ENCODE measurements at places on chromosomes 2 and 18.

DNA sequence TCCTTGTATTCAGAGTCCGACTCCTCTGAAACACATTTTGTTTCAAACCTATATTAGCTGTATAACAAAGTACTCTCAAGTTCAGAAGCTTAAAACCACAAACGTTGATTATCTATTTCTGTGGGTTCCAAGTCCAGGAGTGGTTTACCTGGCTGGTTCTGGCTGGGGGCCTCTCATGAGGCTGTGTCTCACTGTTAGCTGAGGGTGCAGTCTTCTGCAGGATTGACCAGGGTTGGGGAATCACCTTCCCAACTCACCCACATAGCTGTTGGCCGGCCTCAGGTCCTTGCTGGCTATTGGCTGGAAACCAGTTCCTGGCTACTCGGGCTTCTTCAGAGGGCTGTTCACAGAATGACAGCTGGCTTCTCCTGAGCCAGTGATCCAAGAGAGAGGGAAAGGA, 18.0 kb upstream of the ATIC start:
- no peak for DNase-seq

DNA sequence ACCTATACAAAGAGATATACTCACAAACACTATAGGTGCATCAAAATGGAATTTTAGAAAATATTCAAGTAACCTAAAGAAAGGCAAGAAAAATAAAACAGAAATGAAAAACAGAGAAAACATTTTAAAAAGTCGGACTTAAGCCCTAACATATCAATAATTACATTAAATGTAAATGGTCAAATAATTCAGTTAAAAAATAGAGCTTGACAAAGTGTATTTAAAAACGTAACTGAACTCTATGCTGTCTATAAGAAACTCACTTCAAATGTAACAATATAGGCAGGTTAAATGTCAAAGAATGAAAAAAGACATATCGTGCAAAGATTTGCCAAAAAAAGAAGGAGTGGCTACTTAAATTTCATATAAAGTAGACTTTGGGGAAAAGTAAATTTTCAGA, 163.9 kb downstream of the ACOXL start:
- no peak for DNase-seq

DNA sequence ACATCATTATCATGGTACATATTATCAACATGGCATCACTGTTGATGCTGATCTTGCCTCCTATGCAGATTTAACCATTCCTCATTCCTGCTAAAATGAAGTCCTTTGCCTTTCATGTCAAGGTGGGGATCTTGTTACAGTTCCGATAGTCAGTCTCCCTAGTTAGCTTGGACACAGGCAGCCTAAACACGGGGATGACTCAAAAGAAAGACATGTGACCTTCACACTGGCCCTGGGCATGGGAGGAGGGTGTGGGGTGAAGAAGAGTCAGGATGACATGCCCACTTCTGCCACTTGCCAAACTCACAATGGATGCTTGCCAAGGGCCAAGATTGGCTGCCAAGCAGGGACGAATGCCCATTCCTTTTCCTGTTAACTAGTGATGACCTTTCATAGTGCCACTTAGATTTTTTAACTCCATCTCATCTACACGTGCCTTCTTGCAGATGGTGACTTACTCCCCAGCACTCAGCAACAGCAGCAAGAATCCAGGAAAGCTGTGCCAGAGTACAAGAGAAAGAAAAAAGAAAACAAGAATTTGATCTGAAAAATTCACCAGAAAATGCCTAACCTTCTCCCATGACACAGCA, 13.9 kb upstream of the SLC1A4 start:
- peak; percentile 41 for DNase-seq

GRCh38 chr2:5748946-5749345, 56.8 kb downstream of the SOX11 start:
- DNase-seq: no peak

GRCh38 chr2:45299361-45299760, 290.1 kb upstream of the SIX2 start:
- no peak for DNase-seq

- DNase-seq: peak; percentile 57
Observed at GRCh38 chr2:155310589-155310988, 612.1 kb downstream of the KCNJ3 start.

GRCh38 chr2:199459286-199460100, 1.8 kb upstream of the SATB2 start:
- DNase-seq: peak; percentile 90

DNA sequence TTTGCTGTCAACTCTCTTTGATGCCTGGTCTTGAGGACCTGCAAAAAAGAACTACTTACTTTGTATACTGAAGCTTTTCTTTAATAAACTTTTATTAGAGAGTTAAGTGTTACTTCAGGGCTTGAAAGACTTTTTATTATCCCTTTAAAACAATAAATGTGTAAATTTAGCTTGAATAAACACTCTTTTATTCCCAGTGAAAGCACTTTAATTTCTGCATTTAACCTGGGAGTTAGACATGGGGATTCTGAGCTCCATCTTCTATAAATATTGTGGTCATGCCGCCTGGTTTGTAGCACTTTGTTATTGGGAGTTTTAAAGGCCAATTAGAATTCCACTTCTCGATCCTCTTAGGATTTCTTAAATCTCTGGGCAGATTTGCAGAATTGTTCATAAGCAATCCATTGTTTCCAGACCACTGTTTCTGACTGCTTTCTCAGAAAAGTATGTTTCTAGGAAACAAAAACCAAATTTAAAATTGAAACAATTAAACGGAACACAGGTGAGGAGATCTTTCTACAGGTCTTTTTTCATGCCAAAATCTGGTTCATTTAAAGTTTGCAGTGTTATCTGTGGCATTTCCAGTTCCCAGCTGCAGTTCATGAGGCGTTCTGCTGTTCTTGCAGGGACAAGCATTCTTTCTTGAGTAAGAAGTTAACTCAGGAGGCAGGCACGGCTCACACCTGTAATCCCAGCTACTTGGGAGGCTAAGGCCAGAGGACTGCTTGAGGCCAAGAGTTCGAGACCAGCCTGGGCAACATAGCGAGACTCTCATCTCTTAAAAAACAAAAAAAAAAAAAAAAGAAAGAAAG, 18.1 kb upstream of the E2F6 start:
- DNase-seq: no peak

DNA sequence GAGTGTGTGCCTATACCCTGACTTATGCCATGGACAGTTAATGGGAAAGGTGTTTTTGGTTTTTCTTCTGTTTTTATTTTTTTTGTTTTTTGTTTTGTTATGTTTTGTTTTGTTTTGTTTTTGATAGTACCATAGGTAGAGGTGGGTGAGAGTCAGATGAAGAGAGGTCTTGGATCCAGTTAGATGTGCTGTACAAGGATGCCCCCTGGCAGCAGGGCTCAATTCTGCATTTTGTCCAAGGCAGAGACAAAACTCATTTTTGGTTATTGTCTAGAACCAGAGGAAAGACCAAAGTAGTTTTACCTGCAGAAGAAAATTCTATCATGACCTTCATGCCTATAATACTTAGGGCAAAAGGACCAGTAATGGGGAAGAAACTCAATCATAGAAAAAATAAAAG, 48.5 kb downstream of the SLC5A7 start:
- DNase-seq: no peak

DNA sequence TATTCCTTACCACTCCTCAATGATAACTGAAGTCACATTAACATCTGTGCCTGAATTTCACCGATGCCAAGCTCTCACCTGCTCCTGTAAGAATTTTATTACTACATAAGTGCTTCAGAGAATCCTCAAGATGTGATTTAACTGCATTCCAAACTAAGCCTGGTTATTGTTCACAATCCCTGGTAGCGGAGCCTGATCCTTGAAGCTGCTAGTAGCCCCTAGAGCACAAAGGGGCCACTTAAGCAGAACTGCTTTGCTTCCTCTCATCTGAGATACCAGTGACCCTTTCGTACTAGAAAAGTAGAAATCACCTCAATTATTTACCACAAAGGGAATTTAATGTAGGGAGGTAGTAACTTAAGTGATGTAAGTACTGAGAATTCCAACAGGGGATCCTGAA, 529.6 kb downstream of the CPS1 start:
- DNase-seq: no peak

DNA sequence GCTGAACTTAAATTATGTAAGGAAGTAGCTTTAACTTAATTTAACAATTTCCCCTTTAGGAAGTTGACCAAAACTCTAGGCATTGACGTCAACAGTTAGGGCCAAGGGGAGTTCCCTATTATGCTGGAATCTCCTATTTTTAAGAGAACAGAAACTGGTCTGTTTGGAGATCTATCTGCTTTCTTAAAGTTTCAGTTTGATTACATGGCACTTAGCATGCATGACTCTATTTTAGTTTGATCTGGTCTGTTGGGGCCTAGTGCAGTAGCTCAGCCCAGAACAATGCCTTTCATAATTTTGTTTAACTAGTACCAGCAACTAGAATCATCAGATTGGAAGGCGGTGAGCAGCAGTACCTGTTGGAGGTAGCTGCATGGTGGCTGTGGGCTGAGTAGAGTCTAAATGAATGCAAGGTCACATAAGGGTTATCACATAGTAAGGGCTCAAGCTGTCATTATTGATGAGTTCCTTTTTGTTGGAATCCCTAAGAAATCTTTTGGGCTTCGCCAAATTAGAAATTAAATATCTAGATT, 60.5 kb upstream of the ZNG1B start:
- peak; percentile 94 for DNase-seq

GRCh38 chr2:36381993-36382392, 26.4 kb downstream of the CRIM1 start:
- DNase-seq: no peak

GRCh38 chr2:105849431-105850179, 104.9 kb downstream of the NCK2 start:
- no peak for DNase-seq

- DNase-seq: no peak
Observed at GRCh38 chr2:35099342-35099741, 1256.2 kb upstream of the CRIM1 start.

DNA sequence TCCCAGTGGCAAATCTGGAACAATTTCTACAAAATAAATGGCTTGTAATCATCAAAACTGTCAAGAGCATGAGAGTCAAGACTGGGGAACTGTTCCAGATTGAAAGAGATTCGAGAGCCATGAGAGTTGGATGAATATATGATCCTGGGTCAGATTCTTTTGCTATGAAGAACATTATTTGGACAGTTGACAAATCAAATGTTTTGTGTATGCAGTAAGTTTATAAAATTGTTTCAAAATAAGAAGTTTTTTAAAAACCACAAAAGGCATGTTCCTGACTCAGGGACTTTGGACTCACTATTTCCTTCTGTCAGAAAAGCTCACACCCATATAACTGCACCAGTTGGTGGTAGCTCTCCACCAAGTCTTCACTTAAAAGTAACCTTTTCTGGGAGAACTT, 38.5 kb downstream of the ROCK2 start:
- peak; percentile 19 for DNase-seq

DNA sequence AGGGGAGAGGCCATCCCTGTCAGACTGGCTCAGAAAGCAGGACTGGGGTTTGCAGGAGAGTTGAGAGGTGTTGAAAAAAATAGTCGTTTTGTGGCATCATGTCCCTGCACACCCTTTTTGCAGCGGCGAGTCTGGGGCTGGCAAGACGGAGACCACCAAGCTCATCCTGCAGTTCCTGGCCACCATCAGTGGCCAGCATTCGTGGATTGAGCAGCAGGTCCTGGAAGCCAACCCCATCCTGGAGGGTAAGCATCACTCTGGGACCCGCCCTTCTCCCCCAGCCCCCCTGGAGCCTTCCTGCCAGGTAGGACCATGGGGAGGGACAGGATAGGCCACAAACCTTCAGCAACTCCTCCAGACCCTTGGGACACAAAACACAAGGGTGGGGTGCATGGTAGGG, 34.2 kb downstream of the MYO7B start:
- no peak for DNase-seq

DNA sequence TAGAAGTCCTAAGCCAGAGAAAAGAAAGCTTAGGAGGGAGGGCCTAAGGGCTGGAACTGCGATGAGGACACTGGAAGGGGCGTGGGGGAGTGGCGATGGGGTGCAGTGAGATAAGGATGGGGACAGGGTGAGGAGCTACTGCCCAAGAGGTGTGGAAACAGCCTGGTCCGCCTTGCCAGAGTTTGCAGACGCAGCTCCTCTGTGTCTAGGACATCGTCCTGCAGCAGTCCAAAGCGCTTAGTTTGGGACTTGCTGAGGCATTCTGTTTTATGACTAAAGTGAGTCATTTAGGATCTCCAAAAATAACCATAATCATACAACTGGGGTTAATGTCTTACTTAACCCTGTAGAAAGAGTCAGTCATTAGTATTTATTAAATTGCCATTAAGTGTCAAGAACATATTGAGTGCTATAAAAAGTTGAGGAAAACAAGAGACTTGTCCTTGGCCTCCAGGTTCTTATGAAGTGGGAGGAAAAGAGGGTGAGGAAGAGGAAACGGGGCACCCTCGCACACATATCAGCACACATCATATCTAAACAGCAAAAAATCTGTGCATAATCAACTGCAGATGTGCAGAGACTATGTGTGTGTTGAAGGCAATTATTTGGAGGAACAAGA, 74.8 kb downstream of the CDK15 start:
- DNase-seq: no peak

GRCh38 chr2:166942377-166942776, 54.1 kb downstream of the XIRP2 start:
- no peak for DNase-seq

GRCh38 chr2:18830962-18831361, 241.6 kb upstream of the NT5C1B start:
- DNase-seq: no peak

GRCh38 chr2:179604598-179604997, 256.8 kb downstream of the ZNF385B start:
- no peak for DNase-seq

DNA sequence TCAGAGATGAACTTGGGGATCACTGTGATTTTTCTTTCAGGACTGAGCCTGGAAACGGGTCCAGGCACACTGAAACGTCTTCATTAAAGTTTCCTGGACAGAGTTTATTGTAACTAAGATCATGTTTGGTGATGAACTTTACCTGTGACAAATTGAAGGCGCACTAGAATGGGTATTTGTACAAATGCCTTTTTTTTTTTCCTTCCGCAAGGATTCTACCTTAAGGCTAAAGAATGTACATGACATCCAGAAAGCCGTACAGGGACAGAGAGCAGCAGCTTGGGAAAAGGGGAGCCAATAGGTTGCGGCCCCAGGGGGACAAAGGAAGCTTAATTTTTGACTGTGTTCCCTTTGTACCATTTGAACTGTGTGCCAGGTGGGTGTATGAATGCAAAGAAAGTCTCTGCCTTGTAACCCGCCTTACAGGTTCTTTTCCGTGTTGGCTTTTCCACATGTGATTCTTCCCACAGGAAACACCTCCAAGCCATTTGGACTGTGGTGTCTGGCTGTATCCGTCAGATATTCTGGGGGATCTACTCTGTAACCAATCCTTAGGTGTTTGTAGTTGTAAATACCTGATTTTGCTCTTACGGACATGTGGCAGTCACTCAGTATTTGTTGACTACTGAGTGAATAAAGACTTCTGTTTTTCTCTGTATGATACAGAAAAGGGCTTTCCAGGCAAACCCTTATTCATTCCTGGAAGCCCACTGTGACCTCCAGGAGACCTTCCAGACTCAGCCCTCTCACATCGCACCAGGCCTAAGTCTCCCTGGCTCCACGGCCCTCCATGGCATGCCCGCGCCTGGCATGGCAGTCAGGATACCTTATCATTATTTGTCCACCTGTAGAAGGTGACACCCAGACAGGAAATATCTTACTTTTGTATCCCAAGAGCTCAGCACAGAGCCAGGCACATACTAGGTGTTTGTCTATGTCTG, 1.1 kb downstream of the LRRFIP1 start:
- no peak for DNase-seq
